ENCODE measurements at places on chromosomes 4 and X. TPM values are rescaled to one million over a fixed set of nuclear protein-coding genes. Genes with fewer than 3 reads are reported as not detected.

- DNase-seq, result no peak
Measured at GRCh38 chr4:89344571-89344970, 37.0 kb upstream of the GPRIN3 start.

GPR173 gene
- 21.7 TPM for total RNA-seq

NUP62CL gene
- 7.8 TPM for total RNA-seq

GRCh38 chr4:73573794-73574528, 46.3 kb downstream of the RASSF6 start:
- DNase-seq, result no peak

- DNase-seq, result no peak
Measured at GRCh38 chr4:56321251-56321650, 66.0 kb downstream of the AASDH start.
